ENCODE measurements at places on chromosomes 16 and 17.

DNA sequence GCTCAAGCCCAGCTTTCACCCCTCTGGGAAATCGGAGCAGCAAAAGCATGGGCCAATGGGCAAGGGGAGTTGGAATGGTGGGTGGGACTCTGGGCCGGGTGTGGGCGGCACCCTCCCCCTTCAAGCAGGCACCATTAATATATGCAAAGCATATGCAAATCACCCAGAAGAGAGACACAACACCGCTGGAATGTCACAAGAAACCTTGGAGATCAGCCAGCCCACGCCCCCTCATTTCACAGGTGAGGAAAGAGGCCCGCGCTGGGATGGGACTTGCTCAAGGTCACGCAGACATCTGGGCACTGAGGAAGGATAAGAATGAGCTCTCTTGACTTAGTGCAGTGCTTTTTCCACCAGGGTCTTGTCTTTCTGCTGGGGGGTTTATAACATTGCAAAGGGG lies 4.8 kb downstream of the SRCIN1 start:
- no peak for DNase-seq

- no peak for DNase-seq
Measured at GRCh38 chr16:57533431-57534336, 2.7 kb downstream of the CCDC102A start.

GRCh38 chr17:57366558-57367351 lies 110.4 kb downstream of the MSI2 start:
- no peak for DNase-seq

DNA sequence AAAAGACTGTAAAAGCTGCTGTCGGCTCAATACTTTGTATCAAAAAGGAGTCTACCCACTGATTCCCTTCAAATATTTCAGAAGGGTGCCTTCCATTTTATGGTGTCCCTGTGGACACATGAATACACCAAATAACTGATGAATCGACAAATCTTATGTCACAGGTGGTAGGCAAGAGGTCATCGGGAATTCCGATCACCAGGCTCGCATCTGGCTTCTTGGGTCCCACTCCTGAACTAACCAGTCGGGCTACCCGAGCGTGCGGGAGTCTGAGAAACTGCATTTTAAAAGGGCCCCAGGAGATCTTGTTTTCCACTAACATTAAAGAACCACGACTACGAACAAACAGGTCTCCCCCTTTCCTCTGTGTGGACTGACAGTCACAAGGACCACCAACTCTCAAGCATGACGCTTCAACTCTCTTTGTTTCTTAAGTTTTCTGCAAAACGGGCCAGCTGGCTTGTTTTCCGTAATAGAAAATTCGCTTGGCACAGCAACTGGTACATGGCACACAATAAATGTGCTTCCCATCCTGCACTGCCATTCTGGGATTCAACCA lies 873 bp downstream of the PSME3IP1 start:
- DNase-seq, result no peak

DNA sequence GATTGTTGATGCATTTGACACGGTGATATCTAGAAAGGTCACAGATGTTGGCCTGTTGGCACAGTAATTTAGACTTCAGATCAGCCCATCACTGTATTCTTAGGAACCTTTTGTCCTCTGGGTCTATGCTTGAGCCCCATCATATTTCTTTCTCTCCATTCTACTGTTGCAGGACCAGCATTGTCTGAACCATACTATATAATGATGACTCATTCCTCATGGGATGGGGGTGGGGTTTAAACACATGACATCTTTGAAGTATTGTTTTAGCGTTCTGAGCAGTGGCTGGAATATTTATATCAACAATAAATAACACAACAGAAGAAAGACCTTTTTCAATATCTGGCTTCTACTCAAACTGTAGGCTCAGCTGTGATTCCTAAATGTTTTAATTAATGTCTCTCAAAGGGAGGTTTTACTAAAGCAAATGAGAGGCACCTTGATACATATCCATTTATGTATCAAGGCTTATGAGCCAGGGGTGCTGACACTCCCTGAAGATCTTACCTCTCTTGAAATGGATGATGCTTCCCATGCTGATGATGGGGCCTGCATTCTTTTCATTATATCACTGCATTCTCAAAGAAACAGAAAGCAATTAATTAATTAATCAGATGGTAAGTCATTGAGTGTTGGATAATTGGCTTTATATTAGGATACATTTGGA lies 379.0 kb upstream of the GOT2 start:
- no peak for DNase-seq

Data from GOT3 (cell line).